ENCODE measurements at places on chromosomes 2 and 18. TPM values are rescaled to one million over a fixed set of nuclear protein-coding genes. Genes with fewer than 3 reads are reported as not detected.

DNA sequence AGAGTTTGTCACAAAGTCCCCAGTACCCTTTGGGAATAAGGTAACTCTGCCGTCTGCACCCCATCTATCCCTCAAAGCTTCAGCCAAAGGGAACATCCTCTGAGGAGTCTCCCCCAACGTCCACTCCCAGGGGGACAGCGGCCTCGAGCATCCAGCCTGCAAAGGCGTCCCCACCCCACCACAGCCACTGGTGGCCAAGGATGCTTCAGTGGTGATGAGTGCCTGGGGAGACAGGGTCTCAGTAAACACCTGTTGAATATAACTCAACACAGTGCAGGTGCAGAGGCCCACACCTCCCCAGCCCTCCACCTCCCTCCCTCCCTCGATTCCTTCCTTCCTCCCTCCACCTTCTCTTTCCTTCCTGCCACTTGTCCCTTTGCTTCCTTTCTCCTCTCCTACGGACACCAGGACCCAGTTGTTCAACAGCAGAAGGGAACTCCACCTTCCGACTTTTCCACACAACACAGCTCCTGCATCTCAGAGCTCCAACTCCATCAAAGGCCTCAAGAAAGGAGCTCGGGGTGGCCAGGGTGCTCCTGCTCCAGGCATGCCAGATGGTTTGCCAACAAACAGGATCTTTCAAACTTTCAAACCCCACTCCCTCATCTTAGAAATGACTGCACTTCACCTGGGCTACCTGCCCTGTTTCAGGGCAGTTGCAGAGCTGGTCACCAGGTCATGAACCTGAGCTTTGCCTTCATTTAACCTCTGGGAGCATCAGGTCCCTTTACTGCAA, 87.8 kb upstream of the SNTG2 start:
- DNase-seq = no peak

DNA sequence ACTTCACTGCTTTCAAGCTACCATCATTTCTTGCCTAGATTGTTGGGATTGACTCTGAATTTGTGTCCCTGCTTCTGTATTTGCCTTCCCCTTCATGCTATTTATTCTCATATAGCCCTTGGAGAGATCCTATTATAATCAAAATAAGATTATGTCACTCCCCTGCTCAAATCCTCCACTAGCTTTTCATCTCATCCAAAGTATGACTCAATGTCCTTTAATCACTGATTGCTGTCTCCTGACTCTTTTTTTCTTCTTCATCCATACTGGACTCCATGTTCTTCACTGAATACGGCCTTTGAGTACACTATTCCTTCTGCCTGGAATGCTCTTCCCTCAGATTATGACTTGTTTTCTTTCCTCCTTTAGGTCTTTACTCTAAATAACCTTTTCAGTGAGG, 5.0 kb downstream of the RBKS start:
- DNase-seq = no peak

TUBB8B gene
- not detected for total RNA-seq

CRYBA2 gene
- total RNA-seq = 5.9 TPM

ZC3H6 gene
- 9.3 TPM for total RNA-seq

DNA sequence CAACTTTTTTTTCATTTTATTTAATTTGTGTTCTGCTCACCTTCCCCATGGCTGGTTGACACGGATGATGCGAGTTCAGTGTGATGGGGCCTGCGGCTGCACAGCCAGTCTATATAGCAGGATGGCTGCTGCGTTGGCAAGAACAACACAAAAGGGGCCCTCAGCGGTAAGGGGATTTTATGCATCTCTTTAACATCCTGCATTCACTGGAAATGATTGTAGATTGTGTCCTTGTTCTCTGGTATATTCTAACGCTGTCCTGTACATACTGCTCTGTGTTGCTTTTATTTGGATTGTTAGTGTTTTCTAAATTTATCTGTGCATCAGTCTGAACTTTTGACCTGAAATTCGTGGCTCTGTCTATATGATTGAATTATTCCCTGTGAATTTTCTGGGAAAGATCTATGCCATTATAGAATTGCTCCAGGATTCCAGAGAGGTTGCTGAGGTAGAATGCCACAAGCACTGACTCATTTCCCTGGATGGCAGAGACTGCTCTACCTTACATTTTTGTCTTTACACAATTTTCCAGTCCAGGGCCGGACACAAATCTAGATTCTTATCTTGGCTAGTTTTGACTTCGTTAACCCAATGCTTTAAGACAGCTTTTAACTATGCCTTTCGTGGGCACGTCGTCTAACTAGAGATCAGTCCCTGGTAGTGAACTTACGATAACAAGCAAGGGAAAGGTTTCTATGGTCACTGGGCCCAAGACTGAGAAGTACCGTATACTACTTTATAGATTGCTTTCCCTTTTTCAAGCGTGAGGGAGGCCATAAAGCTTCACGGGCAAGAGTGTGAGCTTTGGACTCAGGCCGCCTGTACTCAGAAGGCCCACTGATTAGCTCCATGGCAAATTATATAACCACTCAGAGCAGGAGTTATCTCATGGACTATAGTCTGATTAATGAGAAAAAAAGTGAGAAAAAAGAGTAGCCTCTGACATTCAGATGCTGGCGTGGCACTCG, at the start of gene CRYGC:
TSS of gene CRYGC (minus strand) at position 85 of the 968 bp plus-strand sequence. CDS start at position 49, 36 bp downstream.
- DNase-seq = no peak

SMYD1 gene
- not detected for total RNA-seq

DNA sequence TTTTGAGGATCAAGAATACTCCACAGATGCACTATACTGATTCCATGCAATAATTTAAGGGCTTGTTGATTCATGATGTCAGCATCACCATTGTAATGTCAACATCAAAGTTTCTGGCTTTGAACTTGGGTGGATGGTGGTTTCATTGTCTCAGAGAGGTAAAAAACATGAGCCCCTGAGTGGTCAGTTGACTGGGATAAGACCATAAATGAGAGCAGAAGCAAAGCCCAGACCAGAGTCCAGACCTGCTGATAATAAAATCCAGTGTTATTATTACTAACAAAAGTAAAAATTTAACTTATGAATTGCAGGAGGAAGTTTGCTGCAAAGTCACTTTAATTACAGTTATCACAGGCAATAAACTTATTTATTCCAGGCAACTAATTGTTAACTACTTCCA, 358.2 kb downstream of the GALNT13 start:
- DNase-seq = no peak

- DNase-seq = no peak
Observed at GRCh38 chr18:41449612-41450011, 505.4 kb upstream of the PIK3C3 start.

KCNS3 gene
- 5.8 TPM for total RNA-seq

SMAD2 gene
- 58.6 TPM for total RNA-seq

MYO7B gene
- total RNA-seq = 1.3 TPM

HRH4 gene
- total RNA-seq = not detected

DNA sequence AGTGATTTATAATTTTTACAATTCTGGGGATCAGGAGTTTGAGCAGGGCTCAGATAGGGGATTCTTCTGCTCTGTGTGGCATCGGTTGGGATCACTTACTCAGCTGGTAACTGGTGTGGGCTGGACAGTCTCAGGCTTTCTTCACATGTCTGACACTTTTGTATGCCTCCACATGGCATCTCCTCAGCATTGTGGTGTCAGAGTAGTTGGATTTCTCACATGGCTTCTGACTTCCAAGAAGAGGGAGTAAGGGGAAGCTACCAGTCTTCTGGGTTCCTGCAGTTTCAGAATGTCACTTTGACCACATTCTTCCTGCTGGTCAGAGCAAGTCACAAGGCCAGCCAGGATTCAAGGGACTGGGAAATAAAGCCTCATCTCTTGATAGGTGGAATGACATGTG, 55.6 kb downstream of the NCOA1 start:
- no peak for DNase-seq

DNA sequence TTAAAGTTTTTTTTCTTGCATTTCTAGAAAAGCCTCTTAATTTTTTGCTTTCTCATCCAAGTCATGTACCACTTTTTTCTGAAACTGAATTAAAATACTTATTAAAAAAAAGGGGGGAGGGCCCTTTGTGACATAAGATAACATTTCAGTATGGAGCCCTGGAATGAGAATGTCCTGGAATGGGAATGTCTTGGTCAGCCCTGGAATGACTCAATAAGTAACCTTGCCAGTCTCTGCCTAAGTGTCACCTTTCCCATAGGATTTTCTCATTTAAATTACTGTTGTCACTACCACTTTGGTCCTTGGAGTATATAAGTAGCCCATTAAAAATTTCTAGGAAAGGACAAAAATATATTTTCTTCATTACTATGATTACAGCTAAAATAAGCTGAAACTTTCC, 4.7 kb downstream of the UBXN2A start:
- DNase-seq = no peak

STPG4 gene
- not detected for total RNA-seq

CETN1 gene
- total RNA-seq = not detected

DNA sequence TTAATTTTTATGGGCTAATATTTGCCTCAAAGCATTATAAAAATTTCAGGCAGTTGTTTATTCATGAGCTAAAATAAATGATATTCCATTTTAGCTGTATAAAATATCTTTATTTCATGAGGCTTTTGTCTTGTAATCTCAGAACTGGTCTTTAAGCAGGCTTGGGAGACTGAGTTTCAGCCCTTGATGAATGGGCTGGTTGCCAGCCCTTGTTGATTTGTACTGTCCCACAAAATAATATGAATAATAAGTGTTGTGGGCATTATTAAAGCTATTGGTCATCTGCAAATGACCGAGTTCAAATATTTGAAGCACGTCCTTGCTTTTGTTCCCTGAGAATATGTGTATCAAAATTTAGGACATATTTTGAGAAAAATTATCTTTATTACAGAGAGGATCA, 18.2 kb downstream of the INPP1 start:
- DNase-seq = no peak

- no peak for DNase-seq
Observed at GRCh38 chr2:212135739-212136138, 402.9 kb downstream of the ERBB4 start.

- no peak for DNase-seq
Observed at GRCh38 chr2:39124746-39125057, 3.9 kb upstream of the SOS1 start.

GRCh38 chr2:150528861-150529801, 41.7 kb upstream of the RND3 start:
- no peak for DNase-seq

- no peak for DNase-seq
Observed at GRCh38 chr18:44051026-44051425, 629.7 kb upstream of the SETBP1 start.

SPRED2 gene
- total RNA-seq = 16.9 TPM

LNPK gene
- 8.5 TPM for total RNA-seq

GRCh38 chr2:105405291-105405690, 6.4 kb upstream of the FHL2 start:
- DNase-seq = no peak

DNA sequence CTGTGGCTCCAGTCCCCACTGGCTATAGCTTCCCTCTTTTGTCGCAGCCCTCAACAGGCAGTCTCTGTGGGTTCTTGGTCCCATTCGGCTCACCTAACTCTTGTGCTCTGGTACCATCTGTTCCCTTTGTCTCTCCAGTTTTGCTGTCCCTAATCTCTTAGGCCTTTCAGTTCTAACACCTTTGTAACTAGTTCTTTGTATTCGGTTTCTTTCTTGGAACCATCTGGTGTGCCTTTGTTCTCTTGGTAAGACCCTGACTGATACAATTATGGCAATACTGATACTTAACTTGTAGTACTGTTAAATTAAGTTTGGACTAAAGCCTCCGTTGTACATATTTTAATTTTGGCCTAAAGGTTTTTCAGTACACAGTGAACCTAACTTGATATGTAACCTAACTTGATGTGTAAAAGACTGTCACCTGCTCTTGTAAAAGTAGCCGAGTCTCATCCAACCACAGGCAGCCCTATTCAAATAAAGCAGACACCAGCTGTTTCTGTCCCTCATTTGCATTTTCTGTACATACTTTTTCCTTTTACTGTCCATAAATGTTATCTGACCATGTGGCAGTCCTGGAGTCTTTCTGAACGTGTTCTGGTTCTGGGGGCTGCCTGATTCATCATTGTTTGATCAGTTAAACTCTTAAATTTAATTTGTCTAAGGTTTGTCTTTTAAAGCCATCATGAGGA, 4.8 kb upstream of the MRPL44 start:
- DNase-seq = no peak

CXCR2 gene
- not detected for total RNA-seq

CRACDL gene
- 6.1 TPM for total RNA-seq

- no peak for DNase-seq
Observed at GRCh38 chr2:120029672-120030640, 17.1 kb downstream of the EPB41L5 start.

DNA sequence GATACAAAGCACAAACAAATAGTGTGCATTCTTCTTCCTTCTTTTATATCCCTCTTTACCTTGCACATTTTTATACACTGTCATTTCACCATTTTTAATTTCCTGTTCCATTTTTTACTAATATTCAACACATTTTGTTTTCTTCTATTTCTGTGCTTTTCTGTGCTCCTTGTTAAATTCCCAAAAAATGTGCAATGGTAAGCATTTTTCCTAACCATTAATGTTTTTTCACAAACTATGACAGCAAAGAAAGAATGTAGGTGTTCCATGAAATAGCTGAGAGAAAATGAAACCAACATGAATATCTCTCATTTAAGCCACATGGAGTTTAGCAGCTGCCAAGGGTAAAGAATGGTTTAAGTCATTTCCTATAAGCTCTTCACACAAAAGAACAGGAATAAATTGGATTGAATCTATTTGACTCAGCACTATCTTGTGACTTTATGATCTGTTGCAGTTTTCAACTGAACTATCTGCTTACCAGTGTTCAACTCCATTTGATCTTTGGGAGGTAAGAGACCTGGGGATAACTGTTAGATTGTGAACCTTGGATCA, 145.7 kb upstream of the CDH19 start:
- no peak for DNase-seq

DNA sequence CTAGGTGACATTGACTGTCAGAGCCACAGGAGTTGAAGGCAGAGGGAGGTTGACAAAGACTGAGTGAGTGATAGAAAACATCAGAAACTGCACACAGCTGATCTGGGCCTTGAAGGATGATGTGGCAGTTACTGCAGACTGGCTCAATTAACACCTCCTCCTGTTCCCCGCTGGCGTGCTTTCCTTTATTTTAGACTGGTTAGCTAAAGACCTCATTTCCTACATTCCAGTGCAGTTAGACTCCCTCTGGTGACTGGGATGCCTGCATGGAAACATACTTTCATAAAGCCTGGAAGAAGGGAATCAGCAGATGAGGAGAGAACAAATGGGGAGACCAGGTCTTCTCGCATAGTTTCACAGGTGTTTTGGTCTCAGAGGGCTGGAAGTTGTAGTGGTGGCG, 7.1 kb downstream of the TPGS2 start:
- DNase-seq = no peak

SIX3 gene
- 0.19 TPM for total RNA-seq

GRCh38 chr2:122758967-122759366, 1003.5 kb downstream of the TSN start:
- no peak for DNase-seq

ST8SIA5 gene
- 0.59 TPM for total RNA-seq

ZNF397 gene
- total RNA-seq = 8.6 TPM

DNA sequence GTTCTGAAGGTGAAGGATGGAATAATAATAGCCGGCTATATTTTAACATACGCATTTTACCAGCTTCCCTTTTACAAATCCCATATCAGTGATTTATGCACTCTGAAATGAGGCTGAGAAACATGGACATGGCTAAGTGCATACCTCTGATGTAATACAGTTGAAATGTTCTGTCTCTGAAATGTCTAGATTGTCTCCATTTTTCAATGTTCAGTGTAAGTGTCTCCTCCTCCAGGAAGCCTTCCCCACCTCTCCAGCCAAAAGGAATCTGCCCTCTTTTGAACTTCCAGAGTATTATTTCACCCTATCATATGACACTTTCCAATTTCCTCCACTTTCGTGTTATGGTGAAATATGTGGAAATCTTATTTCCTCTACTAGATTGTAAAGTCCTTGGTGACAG, 29.5 kb upstream of the ME2 start:
- DNase-seq = no peak

Measured in pancreas (tissue), 10 donors.